ENCODE measurements at places on chromosomes 2 and 18. TPM values are rescaled to one million over a fixed set of nuclear protein-coding genes. Genes with fewer than 3 reads are reported as not detected.

Gene ALKAL2
- total RNA-seq, result 0.80 TPM

GRCh38 chr2:109376796-109377495 is 236.8 kb downstream of the SEPTIN10 start:
- DNase-seq, result no peak

Gene ASTL
- not detected for total RNA-seq

Gene SAP130
- 12.0 TPM for total RNA-seq

GRCh38 chr2:225354281-225354774 is 45.2 kb upstream of the NYAP2 start:
- DNase-seq, result no peak

DNA sequence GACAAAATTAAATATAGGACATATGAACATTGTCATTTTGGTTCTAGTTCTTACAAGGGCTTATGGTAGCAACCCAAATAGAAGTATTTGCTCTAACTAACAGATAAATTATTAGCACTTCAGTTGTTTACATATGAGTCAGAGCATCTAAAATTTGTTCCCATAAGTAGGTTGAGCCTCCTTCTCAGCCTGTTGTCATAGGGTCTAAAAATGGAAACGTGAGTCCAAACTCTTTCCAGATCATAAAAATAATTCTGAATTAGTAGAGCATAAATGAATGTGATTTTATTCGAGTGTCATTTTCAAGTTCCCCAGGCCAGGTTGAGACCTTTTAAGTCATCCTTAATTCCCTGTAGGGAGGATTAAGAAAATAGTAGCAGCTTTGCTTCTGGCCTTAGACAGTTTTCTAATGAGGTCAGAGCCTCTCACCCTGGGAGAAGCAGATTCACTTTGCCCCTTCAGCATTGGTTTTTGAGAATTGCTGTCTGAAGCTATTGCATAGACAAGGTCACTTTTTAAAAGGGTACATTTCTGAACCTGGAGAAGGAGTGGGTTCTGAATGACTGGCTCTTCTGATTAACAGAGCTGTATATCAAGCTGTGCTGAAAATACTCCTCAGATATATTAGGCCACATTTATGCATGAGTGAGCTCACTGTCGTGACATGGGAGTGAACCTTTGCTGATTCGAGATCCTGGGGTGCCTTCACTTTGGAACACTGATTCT is 164.3 kb downstream of the NEDD4L start:
- no peak for DNase-seq

Gene SPP2
- not detected for total RNA-seq

DNA sequence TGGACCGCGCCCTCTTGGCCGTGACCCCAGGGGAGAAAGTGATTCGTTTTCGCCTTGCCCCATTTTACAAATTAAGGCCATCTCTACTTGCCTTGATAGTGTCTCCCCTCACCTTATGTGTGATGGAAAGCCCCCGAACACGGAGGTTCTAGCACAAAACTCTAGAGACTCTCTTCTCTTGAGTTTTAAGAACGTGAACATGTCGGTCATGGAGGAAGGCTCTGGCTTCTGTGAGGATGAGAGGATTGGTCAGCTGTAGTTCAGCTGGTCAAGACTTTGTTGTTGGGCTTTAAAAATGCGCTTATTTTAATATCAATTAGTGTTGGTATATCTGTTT is 828 bp downstream of the DYNC1I2 start:
- no peak for DNase-seq

- DNase-seq, result peak; percentile 95
Measured at GRCh38 chr2:88627856-88628570, 749 bp upstream of the EIF2AK3 start.
